ENCODE measurements at places on chromosomes 13 and 19. TPM values are rescaled to one million over a fixed set of nuclear protein-coding genes. Genes with fewer than 3 reads are reported as not detected.

DNA sequence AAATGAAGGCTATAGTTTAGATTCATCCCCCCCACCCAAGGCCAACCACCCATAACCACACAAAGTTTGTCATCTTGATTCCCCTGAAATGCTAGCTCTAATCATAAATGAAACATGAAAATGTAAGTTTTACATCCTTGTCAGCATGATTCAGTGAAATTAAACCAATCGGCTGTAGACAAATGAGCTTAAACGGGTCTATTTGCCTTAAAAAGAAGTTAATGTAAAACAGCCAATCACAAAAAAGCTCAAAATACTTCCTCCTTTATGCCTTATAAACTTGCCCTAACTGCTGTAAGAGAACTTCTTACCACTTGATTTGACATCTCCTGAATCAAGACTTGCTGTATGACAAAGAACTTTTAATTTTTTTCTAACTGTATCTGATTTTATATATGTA lies 34.5 kb upstream of the MRI1 start:
- no peak for DNase-seq

GRCh38 chr13:25151626-25152195 lies 20.4 kb downstream of the AMER2 start:
- no peak for DNase-seq

DNA sequence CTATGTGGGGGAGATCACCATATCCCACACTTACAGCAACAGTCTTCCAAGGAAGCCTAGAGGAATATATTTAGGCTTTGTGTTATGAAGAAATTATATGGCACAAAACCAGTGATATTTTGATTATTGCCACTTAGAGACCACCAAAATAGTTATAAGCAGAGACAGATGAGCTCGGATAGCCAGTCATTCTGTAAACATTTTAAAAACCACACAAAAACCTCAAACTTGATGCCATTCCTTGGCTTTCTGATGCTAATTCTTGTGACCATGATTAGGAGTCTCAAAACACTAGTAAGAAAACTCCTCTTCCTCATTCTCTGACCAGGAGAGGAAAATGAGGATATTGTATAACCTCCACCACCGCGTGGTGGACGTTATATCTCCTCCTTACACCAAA lies 496.4 kb downstream of the FOXO1 start:
- DNase-seq: no peak

DNA sequence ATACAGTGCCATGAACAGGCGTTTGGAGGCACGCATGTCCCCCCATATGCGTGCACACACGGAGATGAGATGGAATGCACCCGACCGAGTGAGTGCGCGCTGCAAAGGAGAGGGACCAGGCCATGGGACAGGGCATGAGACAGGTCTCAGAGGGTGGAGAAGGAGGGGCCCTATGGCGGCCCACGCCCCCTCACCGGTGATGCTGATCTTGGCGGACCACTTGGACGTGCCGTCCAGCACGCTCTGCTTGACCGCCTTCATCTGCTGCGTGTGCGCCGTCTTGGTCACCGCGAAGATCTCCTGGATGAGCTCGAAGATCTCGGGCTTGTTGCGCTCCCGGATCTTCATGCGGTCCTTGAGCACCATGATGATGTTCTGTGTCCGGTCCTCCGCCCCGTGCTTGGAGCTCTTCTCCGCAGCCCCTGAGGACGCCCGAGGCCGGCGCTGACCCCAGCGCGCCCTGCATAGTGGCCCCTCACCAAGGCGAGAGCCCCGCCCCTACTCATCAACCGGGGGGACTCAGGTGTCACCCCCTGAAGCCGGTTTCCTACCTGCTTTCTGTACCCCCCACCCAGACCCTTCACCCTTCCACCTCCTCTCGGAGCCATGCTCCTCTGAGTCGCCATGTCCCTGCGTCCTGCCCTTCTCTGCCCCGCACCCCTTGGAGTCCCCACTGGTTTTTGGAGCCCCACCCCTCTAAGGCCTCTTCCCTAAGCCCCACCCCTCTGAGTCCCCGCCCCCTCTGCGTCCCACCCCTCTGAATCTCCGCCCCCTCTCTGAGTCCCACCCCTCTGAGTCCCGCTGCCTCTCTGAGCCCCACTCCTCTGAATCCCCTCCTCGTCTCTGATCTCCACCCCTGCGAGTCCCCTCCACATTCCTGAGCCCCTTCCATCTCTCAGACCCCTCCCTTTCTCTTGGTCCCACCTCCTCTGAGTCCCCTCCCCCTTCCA lies 40.8 kb downstream of the UNC13A start:
- DNase-seq: no peak

Gene TMEM255B
- 0.99 TPM for total RNA-seq

Measured in sigmoid colon (tissue), 7 donors.